Stimulated activated naive CD8-positive, alpha-beta T cell treated with anti-CD3 and anti-CD28 coated beads, Interleukin-15, Interleukin-2, amounts not matched to agents 100 U/mL and 50 U/mL, for 24 hours (primary cell): ENCODE measurements at places on chromosomes 3 and 15.

GRCh38 chr3:14231998-14232501 lies 53.4 kb downstream of the LSM3 start:
- DNase-seq: no peak

DNA sequence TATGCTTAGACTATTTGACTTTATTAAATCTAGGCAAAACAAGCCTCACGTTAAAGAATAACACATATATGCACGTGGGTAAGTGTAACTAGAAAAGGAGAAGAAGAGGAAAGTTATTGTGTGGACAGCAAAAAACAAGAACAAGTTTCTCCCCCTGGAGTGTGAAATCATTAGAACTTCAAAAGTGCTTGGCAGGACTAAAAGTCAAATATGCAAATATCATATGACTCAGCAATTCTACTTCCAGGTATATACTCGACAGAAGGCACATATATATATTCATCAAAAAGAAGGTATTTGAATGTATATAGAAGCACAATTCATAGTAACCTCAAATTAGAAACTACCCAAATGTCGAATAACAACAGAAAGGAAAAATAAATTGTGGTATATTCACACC lies 68.9 kb upstream of the STXBP5L start:
- no peak for DNase-seq

- no peak for DNase-seq
These were observed 337.5 kb downstream of the GAP43 start for GRCh38 chr3:115960799-115961198.

GRCh38 chr3:102536456-102536855 lies 101.6 kb downstream of the ZPLD1 start:
- no peak for DNase-seq

GRCh38 chr15:77507911-77508310 lies 87.2 kb downstream of the HMG20A start:
- no peak for DNase-seq

DNA sequence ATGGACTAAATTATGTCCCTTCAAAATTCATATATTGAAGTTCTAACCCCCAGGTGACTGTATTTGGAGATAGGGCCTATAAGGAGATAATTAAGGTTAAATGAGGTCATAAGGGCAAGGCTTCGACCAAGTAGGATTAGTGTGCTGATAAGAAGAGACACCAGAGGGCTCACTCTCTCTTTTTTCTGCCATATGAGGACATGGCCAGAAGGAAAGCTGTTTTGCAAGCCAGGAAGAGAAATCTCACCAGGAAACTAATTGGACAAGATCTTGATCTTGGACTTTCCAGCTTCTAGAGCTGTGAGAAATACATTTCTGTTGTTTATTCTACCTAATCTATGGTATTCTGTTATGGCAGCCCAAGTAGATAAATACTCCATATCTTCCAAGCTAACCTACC lies 503.6 kb upstream of the NAALADL2 start:
- no peak for DNase-seq

- no peak for DNase-seq
These were observed 128.2 kb downstream of the SUCLG2 start for GRCh38 chr3:67526246-67526645.

DNA sequence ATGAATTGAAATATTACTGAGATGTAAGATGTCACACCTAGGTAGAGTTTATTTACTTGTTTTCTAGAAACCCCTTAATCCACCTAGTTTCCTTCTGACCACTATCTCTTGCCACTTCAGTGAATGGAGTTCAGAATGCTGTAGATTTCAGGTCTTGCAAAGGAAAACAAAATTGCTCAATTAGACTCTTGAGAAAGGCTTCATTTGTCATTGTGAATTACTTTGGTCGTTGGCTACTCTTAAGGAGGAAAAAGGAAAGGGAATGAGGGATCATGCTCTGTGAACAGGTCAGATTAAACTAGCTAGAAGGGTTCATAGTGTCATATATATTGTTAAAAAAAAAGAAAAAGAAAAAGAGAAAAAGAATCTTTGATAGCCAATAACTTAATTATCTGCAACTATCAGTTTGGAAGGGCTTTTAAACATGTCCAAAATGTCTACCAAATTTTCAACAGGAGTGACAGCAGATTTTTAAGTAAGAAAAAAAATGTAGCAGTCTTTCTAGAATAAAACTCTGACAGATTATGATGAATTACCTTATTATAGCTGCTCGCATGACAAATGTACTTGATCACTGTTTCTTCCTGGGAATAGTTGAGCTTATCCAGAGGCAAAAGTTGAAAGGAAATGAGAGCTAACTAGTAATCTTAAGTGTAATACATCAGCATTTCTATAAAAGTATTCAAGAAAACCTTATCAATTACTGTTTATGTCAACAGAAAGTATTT lies 543.5 kb downstream of the CADM2 start:
- no peak for DNase-seq

DNA sequence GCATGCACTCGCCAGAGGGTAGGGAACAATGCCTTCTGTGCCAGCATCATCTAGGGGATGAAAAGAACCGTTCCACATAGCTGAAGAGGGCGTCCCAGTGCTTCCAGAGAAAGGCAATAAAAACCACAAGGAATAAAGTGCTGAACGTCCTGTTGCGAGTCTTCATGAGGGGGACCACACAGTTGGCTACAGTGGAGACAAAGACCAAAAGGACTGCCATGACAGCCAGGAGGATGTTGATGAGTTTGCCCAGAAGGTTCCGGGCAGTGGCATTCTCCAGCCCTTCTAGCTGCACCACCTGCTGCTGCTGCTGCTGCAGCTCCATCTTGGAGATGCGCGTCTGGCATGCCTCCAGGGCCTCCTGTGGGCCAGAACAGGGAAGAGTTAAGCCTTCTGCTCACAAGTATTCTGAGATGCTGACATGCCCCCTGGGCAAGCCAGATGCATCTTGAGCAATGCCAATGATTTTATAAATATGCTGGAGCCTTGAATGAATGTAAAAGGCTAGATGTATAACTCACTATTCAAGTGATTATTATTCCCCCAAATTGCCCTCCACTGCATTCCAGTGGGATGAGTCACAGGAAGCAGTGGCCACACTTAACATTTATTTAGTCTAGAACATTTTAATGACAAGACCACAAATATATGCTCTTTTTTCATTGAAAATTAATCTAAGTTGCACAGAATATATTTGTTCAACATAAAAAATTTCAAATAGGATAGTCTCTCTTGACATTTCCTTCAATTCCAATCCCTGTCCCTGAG lies 45.1 kb upstream of the PLXND1 start:
- DNase-seq: no peak

GRCh38 chr15:40253167-40253790 lies 14.4 kb downstream of the PAK6 start:
- DNase-seq: no peak

DNA sequence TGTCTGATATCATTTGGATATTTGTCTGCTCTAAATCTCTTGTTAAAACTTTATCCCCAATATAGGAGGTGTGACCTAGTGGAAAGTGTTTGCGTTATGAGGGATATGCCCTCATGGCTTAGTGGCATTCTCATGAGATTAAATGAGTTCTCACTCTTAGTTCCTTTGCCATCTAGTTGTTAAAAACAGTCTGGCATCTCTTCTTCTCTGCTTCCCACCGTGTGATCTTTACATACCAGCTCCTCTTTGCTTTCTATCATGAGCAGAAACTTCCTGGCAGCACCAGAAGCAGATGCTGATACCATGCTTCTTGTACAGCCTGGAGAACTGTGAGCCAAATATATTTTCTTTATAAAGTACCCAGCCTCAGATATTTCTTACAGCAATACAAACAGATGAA lies 33.0 kb downstream of the NLGN1 start:
- no peak for DNase-seq

GRCh38 chr3:57949344-57949743 lies 58.9 kb upstream of the FLNB start:
- no peak for DNase-seq

- no peak for DNase-seq
These were observed 64.1 kb upstream of the MYO5C start for GRCh38 chr15:52359722-52360121.

- no peak for DNase-seq
These were observed 4.5 kb downstream of the PROK2 start for GRCh38 chr3:71780430-71780829.
